Stimulated activated CD8-positive, alpha-beta memory T cell treated with anti-CD3 and anti-CD28 coated beads, Interleukin-15, amount 100 ng/mL, for 4 hours (primary cell): ENCODE measurements at places on chromosomes 2 and 18.
A peak's percentile ranks its signal among the peaks of the same experiment; 100 is the strongest.

- DNase-seq: no peak
These were observed 225.3 kb downstream of the ICOS start for GRCh38 chr2:204161886-204162285.

GRCh38 chr2:43363120-43363519, 136.7 kb upstream of the ZFP36L2 start:
- DNase-seq: no peak

DNA sequence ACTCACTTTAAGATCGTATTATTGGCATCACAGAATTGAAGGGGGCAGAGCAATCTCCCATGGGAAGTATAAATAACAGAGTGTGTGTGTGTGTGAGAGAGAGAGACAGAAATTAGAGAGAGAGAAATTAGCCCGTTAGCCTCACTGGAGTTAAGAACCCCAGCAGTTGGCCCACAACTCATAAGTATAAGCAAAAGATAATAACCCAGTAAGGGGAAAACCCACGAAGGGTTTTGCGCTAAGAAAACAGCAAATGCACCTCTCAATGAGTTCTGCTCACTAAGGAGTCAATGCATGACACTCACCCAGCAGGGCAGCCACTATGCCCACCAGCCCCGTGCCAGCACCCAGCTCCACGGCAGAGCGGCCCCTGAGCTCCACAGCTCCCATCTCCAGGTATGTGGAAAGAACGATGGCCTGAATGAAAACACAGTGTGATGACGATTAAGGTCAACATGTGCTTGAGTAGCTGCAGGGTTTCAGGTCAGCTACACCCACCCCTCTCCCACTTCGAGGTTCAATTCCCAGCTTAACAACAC, 3.6 kb downstream of the METTL21A start:
- no peak for DNase-seq

GRCh38 chr2:46548103-46548486, 68.7 kb downstream of the TMEM247 start:
- DNase-seq: no peak

- DNase-seq: peak; percentile 79
These were observed at the start of gene CAD for GRCh38 chr2:27217173-27218121. TSS of gene CAD (plus strand) at chr2:27217369. CDS start at chr2:27217552, 183 bp downstream.

DNA sequence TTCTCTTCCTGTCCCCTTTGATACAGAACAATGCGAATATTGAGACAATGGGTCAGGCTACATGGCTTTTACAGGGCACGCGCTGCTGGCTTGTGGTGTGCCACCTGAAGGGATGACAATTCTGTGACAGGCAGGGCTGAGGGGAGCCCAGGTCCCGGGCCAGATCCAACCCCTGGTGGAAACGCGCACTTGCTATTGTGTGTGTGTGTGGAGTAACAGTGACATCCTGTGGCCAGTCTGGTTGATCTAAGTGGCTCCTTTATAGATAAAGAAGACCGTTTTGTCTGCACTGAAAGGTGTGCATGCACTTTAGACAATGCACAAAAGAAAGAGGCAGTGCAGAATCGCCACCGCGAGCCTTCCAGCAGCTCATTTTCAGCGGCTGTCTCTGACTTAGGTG, 273.6 kb downstream of the HRH4 start:
- DNase-seq: no peak

DNA sequence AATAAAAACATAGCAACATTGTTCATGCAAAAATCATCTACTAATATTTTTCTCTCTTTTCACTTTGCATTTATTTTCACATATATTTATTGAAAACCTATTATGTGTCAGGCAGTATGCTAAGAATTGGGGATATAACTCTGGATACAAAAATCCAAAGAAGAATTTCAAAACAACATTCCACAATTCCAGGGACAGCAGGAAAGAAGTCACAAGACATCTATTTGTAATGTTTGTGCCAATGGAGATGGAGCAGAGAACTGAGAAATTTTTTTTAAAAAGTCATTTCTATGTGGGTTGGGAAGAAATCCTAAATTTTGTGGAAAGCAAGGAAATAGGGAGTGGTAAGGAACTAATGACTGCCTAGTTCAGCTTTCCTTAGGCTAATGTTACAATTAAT, 128.6 kb upstream of the TLK1 start:
- DNase-seq: no peak

- DNase-seq: no peak
These were observed 49.0 kb downstream of the PIAS2 start for GRCh38 chr18:46868169-46868921.

DNA sequence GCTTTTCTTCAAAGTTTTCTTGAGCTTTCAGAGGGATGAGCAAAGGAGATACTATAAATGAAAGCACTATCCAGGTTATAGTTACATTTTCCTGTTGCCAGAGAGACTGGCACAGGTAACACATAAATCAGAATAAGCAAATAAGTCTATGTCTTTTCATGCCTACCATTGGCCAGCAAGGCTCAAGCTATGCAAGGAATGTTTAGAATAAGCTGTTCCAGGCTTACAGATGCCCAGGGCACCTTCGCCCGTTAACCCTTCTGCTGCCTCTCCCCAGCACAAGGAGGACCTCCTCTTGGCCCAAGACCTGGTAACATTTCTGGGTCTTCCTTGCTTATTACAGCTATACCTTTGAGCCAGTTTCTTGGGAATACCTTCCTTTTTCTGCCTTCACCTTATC, 233.7 kb upstream of the MEIS1 start:
- no peak for DNase-seq

GRCh38 chr2:102449370-102449974, 23.6 kb upstream of the SLC9A4 start:
- peak; percentile 19 for DNase-seq

DNA sequence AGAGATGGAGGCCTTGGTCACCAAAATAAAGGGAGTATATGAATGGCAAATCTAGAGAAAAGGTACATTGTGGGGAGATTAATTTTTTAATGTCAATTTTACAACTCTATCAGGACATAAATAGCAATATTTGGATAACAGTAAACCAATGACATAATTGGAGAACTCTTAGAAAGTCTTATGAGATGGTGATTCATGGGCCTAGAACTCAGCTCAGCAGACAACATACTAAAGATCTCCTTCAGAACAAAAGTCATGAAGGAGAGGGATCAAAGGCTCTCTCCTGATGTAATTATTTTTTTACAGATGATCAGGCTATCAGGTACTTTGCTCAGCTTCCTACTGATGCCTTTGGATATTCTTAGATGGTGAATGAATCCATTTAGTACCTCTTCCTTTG, 90.0 kb downstream of the CRACDL start:
- no peak for DNase-seq

GRCh38 chr18:62288665-62289008, 36.5 kb upstream of the TNFRSF11A start:
- no peak for DNase-seq

- DNase-seq: no peak
These were observed 41.6 kb downstream of the SLC25A12 start for GRCh38 chr2:171852366-171852888.

- no peak for DNase-seq
These were observed 80.0 kb upstream of the ZNF532 start for GRCh38 chr18:58784601-58785137.

DNA sequence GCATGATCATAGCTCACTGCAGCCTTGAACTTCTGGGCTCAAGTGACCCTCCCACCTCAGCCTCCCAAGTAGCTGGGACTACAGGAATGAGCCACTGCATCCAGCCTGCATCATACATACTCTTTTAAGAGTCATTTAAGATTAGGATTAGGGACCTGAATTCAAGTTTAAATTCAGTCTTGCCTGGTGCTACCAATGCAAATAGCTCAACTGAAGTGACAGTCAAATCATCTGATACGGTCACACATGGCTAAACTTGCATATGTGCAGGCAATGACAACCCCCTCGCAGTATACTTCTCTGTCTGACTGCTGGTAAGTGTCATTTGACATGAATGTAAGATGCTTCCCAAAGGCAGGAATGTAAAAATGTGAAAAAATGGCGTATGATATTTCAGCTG, 31.8 kb upstream of the TMEM131 start:
- DNase-seq: no peak

DNA sequence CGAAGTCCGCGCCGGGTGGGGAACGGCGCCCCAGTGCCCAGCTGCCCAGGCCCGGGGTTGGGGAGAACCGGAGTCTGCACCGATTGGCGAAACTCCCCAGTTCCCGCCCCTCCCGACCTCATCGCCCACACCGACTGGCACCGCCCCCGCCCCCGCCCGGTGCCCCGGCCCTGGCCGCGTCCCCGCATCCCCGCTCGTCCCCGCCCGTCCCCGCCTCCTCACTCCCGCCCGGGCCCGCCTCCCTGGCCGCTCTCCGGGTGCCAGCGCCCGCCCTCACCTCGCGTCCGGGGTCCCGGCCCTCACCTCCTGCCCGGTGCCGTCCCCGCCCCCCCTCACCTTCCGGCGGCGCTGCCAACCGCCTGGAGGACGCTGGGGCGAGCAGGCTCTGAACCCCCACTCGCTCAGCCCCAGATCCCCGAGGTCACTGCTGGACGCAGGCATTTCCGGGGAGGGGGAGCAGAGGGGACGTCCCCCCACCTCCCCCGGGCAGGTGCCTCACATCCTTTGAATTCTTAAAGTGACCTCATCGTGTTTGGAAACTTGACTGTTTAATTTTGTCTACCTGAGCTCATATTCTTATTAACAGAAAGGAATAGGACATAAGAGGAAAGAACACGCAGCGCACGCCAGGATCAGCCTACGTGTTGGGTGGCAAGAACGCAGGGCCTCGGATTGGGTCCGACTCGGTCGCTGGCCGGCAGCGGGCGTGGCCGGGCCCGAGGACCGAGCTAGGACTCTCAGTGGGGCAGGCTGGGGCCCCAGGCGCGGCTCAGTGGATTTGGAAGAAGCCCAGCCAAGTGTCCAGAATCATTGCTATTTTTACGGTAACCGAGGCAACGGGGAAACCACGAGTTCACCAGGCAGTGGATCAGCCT, at the start of gene FAM110C:
TSS of gene FAM110C (minus strand) at position 35 of the 875 bp plus-strand sequence. CDS start 120 bp downstream, outside the sequence.
- DNase-seq: peak; percentile 35

GRCh38 chr2:151845884-151846283, 17.7 kb upstream of the ARL5A start:
- DNase-seq: no peak

DNA sequence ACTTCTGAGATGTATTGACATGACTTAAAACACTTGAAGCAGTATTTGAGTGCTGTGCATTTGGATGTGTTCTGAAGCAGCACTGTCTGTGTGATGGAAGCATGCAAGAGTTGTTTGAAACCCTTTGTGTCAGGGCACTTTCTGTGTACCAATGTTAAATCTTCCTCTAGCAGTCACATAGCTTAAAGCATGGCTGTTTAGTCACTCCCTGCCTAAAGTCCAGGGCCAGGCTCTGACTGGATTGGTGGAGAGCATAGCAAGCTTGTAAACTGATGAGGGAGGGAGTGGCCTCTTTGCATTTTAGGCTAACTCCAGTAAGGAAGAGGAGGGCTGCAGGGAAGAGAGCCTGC, 73.5 kb downstream of the MYO1B start:
- no peak for DNase-seq

GRCh38 chr2:68411397-68412126, 46.5 kb downstream of the PLEK start:
- DNase-seq: no peak

DNA sequence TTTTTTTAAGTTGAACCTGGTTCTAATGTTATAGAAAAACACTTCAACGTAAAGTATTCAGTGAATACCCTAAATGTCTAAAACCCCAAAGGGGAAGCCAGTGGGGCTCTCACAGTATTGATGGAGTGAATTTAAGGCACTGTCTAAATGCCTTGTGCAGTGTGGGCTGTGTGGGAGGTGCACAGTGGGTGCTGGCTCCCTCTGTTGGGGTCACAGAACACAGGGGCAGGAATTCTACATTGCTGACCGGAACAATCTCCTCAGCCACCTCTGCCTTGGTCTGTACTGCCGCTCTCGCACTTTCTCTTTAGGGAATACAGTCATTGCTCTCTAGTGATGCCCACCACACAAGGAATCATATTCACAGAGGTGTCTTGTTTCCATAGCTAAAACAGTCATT, 45.4 kb downstream of the SPRED2 start:
- DNase-seq: no peak

GRCh38 chr2:96344011-96344410, 8.4 kb downstream of the NCAPH start:
- no peak for DNase-seq

DNA sequence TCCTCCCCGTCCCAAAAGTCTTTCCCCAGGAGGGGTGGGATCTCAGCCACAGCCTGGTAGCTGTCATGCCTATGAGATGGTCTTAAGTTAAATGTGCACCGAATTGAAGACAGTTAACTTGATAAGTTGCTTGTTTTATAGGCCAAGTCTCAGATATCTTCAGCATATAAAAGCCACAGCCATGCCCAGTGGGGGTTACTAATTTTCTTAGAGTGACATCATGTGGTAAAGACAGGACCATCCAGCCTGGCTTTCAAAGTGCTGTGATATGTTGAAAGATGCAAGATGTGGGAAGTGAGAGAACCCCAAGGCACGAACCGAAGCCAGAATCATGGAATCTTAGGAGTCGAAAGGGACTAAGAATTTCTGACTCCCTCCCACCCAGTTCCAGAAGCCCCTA, 42.1 kb upstream of the FAM124B start:
- no peak for DNase-seq

DNA sequence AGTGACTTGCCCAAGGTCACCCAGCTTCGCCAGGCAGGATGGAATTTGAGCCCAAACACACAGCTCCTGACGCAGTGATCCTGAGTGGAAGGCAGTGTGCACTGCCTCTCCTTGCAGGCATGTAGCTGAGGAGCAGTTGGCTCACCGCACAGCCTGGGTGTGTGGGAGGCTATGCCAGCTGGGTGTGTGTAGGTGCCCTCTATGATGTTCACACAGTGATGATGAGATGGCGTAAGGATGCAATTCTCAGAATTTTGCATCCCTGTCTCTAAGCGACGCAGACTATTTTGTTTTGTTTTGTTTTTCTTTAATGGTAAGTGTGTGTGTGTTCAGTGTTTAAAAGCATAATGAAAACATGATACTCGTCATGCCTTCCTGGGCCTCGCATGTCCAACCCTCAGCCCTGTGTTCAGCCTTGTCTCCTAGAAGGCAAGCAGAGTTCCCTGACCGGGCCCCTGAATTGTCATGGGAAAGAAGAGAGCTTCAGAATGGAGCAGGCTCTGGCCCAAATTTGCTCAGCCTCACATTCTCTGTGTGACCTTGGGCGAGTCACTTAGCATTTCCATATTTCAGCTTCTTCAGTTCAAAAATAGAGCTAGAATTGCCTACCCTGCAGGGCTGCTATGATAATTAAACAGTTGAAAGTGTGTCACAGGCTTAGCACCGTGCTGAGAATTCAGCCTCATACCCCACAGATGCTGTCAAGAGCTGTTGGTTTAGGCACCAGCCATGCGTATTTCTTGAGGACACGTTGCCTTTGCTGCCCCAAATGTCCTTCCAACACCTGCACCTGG, 603.6 kb upstream of the RAB6C start:
- no peak for DNase-seq

- DNase-seq: no peak
These were observed 45.1 kb downstream of the LPIN2 start for GRCh38 chr18:2967820-2968219.

- no peak for DNase-seq
These were observed 149.4 kb upstream of the SLC1A4 start for GRCh38 chr2:64839844-64840243.

GRCh38 chr2:98025481-98026037, 29.8 kb upstream of the TMEM131 start:
- DNase-seq: no peak

GRCh38 chr2:207939342-207940108, 85.8 kb downstream of the PLEKHM3 start:
- DNase-seq: no peak

GRCh38 chr2:47401789-47402554, 984 bp upstream of the MSH2 start:
- no peak for DNase-seq

GRCh38 chr2:151774506-151774905, 40.2 kb upstream of the NEB start:
- DNase-seq: no peak
